Activated CD4-positive, alpha-beta memory T cell treated with anti-CD3 and anti-CD28 coated beads, Interleukin-2, amount 10 ng/mL, durations not matched to agents 7 days and 5 days (primary cell): ENCODE measurements at places on chromosomes 3 and 15.

DNA sequence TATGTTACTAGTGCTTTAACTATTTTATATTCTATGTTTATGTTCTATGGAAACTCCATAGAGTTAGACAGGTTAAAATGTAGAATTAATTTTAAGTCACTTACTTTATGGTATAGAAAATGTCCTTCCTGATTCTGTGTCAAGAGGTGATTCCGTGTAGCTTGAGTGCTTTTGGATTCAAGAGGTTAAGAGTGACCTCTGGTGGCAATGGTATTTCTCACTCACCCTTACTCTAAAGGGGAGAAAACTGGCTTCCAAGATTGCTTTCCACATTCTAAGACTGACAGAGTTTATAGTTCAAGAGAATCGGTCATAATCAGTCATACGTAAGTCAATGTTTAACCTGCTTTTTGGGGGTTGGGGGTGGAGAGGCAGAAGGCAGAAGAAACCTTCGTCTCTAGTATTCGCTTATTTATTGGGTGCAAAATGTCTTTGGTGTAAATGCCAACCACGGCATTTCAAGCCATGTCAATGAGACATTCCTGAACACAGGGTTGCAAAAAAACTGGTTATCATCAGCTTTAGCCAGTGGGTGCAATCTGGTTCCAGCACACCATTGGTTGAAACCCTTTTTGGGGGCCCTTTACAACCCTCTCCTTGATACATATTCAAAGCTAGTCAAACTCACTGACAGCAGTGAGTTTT lies 92.0 kb upstream of the VGLL3 start:
- no peak for DNase-seq

- no peak for DNase-seq
These were observed 75.0 kb upstream of the EPHB3 start for GRCh38 chr3:184486614-184487013.

DNA sequence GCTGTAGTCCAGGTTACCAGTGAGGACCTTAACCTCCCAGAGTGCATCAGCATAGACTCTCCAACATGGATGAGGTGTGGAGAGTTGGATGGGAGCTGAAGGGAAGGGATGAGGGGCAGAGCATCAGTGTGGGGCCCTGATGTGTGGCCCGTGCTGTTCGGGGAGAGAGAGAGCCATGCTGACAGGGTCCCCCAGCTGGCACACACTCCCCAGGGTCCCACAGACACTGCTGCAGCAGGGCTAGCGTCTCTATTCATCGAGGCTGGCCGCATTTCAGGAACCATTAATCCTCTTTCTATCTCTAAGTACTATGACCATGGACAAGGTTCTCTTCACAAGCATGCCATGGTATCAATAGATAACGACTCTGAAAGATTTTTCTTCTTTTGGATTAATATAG lies 85.9 kb upstream of the PLXNA1 start:
- DNase-seq: no peak

DNA sequence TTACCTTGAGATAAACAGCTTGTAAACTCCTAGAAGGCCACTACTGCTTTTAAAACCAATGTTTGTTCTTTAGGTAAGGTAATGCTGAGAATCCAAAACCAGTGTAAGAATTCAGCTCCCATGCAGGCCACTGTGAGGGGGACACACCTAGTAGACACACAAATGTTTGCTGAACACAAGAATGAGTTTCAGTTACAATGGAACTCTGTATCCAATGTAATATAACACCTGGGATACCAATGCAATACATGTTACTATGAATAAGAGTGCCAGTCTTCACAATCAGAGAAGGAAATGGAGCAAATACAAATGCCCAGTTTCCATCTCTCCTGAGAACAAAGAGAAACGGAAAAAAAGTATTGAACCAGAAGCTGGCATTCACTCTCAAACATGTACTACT lies 65.9 kb downstream of the IGF2BP2 start:
- DNase-seq: no peak

GRCh38 chr15:66931768-66932633 lies 133.4 kb upstream of the SMAD3 start:
- DNase-seq: no peak

GRCh38 chr3:59150039-59150438 lies 100.2 kb upstream of the CFAP20DC start:
- DNase-seq: no peak

DNA sequence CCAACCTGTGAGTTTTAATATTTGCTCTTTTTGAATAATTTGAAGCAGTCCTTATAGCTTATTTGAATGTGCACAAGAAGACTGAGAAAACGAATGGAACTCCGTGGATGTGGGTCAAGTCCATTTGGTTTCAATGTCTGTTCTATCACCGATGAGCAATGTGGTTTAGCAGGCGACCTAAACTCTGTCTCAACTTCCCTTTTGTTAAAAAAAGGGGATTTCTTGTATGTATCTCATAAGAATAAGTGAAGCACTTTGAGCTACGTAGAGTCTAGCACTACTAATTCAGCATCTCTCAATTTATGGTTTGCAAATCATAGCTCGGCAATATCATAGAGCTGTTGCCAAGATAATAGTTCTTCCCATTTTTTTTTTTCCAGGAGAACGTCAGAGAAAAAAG lies 4.6 kb upstream of the SKIL start:
- DNase-seq: no peak

- DNase-seq: no peak
These were observed 21.9 kb downstream of the AAGAB start for GRCh38 chr15:67232591-67232990.

DNA sequence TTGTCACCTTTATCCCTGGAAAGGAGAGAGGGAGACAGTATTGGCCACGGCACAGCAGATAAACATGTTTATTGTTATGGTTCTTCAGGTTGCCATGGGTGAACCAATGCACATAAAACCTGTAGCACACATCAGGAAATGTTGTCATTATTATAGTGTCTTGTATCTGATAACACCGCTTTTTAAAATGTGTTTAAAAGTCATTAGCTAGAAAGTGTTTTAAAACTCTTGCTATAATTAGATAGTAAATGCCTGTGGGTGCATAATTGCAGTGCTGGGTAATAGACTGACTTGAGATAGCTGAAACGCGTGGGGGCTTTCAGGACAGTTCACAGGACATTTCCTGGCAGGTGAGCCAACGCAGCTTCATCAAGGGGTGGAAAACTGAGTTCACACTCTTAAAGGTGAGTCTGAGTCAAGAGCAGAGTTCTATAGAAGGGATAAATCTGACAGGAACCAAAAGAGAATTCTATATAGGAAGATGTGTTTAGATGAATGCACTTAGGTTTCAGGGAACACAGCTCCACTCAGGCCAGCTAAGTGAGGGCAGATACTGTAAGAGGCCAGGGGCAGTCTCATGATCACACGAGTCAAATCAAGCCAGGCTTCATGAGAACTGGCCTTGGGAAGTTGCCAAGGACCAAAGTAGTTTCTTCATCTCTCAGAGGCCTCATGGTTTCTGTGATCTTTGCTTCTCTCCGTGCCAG lies 35.6 kb upstream of the PPP4R2 start:
- no peak for DNase-seq

DNA sequence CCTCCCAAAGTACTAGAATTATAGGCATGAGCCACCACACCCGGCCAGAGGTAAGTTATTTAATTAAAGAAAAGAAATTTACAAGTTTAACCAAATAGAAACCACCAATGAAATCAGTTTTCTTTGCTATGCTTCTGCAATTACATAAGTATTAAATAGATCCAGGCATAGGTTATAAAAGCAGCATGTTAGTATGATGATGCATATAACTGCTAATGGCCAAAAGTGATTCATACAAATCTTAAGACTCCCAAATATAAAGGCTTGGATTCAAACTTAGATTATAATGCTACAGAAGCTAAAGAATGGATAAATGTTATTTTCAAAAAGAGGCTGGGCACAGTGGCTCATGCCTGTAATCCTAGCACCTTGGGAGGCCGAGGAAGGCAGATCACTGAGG lies 32.8 kb upstream of the HDC start:
- no peak for DNase-seq

DNA sequence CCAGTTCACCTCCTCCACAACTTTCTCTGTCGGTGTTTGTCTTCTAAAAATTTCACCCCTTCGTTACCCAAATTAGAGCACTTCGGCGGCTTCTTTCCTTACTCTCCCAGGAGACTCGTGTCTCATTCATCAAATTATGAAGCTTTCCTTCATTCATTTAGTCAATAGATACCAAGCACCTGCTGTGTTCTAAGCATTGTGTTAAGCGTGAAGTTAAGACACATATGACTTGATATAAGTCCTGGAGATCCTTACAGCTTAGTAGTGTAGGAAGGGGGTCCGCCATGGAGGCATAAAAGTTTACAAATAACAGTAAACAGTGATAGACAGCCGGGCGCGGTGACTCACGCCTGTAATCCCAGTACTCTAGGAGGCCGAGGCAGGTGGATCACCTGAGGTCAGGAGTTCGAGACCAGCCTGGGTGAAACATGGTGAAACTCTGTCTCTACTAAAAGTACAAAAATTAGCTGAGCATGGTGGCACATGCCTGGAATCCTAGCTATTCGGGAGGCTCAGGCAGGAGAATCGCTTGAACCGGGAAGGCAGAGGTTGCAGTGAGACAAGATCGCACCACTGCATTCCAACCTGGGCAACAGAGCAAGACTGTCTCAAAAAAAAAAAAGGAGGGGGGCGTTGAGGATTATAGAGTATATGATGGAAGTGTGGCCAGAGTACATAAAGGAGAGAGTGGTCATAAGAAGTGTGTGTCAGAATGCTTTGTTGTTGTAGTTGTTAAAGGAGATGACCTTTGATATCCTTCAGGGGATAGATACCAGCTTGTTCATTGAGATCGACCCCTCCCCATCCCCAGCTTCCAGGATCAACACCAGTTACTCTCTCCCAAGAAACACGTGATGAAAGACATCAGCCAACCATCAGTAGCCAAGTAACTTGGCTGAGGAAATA lies 744 bp upstream of the CCDC32 start:
- no peak for DNase-seq

- DNase-seq: no peak
These were observed 71.0 kb downstream of the SETD5 start for GRCh38 chr3:9468460-9468859.

DNA sequence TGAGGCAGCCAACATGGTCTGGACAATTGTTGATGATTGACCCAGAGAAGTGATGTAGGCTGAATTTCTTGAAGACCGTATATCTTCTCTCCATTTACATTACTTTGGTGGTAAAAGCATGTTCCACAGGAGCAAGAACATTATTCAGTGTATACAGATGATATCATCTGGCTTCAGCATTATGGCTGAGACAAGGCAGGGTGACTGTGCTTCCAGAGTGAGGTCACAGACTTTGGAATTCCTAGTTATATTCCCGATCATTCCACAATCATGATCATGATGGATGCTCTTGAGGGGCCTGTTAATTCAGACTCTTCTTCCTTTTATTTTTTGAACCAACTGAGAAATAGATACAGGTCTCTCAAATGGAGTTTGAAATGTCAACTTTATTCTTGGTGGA lies 19.0 kb downstream of the PLS1 start:
- no peak for DNase-seq

- DNase-seq: no peak
These were observed 17.0 kb downstream of the MUC4 start for GRCh38 chr3:195794708-195795107.

GRCh38 chr3:30747771-30748281 lies 141.4 kb downstream of the TGFBR2 start:
- DNase-seq: no peak

GRCh38 chr3:43782541-43782940 lies 91.8 kb downstream of the ABHD5 start:
- DNase-seq: no peak
